ENCODE measurements at places on chromosomes 7 and 10.

- no peak for DNase-seq
Observed at GRCh38 chr10:21171197-21171935, 274.3 kb upstream of the NEBL start.

GRCh38 chr7:7816084-7816483 lies 97.7 kb upstream of the RPA3 start:
- no peak for DNase-seq

DNA sequence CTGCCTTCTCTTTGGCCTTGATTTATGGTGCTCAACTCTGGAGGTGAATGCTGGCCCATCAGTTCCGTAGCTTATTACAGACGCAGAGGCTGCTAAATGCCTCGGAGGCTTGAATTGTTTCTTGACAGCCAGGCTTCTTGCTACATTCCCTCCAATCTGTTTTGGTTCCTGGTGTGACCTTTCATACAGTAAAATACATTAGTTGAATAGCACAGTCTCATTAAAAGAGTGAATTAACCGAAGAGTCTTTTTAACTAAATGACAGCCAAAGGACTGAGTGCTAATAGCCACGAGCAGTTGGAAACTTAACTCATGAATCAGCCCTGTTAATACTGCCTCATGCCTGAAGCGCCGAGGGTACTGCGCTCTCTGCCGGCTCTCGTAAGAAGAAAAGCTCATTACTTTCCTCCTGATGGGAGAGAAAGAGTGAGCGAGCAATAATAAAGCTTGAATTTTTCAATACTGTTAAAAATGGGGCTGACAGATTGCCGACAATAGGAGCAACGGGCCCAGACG lies 236.4 kb upstream of the GPR26 start:
- DNase-seq: no peak

DNA sequence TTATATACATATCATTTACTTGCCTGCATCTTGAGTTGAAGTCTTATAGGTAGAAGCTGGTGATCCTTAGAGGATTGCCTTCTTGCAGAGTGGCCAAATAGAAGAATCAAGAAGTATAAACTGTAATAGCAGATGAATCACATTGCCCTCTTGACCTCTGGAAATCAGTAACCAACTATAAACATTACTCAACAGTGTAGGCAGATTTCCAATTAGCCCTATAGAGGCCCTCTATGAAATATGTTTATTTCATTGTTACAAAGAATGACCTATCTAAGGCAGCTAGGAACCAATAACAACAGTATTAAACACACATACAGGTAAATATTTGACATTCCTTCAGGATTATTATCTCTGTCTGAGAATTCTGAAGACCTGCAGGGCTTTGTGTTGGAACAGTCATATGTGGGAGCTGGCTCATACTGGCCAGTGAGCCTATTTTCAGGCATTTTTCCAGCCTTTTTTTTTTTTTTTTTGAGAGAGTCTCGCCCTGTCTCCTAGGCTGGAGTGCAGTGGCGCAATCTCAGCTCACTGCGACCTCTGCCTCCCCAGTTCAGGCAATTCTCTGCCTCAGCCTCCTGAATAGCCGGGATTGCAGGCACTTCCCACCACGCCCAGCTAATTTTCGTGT lies 7.2 kb upstream of the SRI start:
- no peak for DNase-seq

DNA sequence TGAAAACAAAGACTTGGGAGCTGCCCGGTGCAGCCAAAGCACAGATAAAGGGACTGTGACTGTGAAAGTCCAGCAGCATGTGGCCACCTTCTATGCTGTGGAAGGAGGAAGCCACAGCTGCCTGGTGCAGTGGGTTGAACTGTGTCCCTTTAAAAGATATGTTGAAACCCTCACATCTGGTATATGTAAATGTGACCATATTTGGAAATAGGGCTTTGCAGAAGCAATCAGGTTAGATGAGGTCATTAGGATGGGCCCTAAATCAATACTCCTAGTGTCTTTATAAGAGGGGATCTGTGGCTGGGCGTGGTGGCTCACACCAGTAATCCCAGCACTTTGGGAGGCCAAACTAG lies 136.9 kb downstream of the GLI3 start:
- DNase-seq: no peak

DNA sequence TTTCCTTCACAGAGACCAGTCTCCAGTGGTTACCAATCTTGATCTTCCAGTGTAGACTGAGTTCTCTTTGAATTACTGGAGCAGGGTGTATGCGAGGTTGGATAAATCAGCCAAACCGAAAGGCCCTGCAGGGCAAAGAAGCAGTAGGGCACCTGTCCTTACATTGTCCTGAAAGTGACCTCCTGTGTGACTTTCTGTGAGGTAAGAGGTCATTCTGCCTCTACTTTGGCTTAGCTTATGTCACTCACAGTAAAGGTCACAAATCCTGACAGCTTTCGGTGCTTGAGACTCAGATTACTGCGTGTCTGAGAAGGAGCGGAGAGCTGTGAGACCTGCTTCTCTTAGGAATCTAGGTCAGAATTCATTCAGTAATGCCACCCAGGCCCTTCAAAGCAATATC lies 252.7 kb upstream of the ETV1 start:
- no peak for DNase-seq

GRCh38 chr10:124629415-124629814 lies 114.8 kb downstream of the FAM53B start:
- DNase-seq: no peak

DNA sequence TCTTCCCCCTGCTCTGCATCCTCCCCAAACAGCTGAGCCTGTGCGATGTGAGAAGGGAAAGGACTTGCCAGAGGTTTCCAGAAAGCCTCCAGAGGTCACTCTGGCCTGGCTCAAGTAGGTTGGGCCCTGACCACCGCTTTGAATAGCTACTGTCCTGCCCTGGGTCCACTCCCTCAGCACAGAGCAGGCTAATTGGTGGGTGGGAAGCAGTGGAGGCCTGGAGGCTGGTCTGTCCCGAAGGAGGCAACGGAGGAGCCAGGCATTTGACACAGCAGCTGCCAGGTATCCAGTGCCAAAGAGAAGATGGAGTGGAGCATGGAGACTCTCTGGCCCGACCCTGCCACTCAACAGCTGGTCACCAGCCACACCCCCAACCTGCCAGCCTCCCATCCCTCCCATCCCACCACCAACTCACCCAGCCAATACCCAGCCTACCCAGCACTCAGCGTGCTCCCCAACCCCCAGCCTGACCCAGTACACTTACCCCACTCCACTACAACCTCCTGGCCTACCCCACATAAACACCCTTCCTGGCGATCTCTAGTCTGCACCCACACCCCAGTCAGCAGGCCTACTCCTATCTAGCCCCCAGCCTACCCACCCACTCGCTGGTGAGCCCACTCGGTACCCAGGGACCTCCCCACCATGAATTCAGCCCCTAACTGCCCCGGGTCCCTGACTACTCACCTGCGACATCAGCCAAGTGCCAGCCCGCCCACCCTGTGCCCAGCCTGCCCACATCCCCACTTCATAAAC lies 64.6 kb upstream of the COL13A1 start:
- no peak for DNase-seq

- peak; percentile 93 for DNase-seq
Observed at GRCh38 chr7:127585044-127585953, at the start of gene GCC1. Gene GCC1 (minus strand): TSS chr7:127585596. CDS start chr7:127585182, 414 bp downstream.

GRCh38 chr10:53284615-53285182 lies 512.1 kb upstream of the MBL2 start:
- no peak for DNase-seq

DNA sequence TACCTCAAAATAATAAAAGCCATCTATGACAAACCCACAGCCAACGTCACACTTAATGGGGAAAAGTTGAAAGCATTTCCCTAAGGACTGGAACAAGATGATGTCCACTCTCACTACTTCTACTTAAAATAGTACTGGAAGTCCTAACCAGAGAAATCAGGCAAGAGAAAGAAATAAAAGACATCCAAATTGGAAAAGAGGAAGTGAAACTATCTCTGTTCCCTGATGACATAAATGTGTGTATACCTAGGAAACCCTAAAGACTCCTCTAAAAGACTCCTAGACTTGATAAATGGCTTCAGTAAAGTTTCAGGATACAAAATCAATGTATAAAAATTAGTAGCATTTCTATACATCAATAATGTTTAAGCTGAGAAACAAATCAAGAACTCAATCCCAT lies 314.1 kb downstream of the WDR37 start:
- no peak for DNase-seq

- DNase-seq: no peak
Observed at GRCh38 chr7:33157781-33158180, 28.4 kb downstream of the BBS9 start.

All from activated gamma-delta T cell treated with Interleukin-2 at 50 U/mL for 16 hours (primary cell).